Right atrium auricular region (tissue), 2 donors: ENCODE measurements at places on chromosomes 2 and 18. TPM values are rescaled to one million over a fixed set of nuclear protein-coding genes. Genes with fewer than 3 reads are reported as not detected.
A peak's percentile ranks its signal among the peaks of the same experiment; 100 is the strongest.

The WNT10A gene
- total RNA-seq: 0.90 TPM

- peak; percentile 52 for DNase-seq
- H3K36me3 ChIP-seq: no peaks in the 10 kb centered on the region
- H3K27ac ChIP-seq: no peak overlapping the region
- no peaks in the 10 kb centered on the region for H3K4me1 ChIP-seq
- no peak overlapping the region for H3K4me3 ChIP-seq
These were observed 152.6 kb downstream of the LDLRAD4 start for GRCh38 chr18:13370995-13371625.

DNA sequence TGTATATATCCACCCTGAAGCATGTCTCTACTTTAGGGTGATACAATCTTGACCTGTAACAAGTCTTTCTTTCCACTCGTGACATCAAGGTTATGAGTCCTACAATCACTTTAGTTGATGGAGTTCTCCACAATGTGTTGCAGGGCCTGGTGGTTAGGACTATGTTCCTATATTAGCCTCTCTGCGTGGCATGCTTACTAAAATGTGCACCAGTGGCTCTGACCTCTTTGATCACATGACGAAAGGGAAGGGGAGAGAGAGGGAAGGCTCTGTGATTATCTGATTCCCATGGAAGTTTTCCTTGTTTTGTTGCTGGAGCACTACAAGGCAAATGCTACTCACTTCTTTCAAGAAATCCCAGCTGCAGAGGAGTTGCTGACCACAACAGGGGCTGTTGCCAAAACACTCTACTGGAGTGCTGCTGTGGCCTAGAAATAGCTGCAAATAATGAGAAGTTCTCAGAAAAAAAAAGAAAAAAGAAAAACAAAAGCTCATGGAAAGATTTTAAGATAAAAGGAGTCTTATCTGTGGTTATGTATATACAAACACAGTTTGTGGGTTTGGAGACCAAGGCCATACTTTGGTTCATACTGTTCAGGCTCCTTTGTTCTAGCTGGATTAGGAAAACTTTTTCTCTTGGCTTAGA, 272.8 kb upstream of the MMADHC start:
- H3K4me1 ChIP-seq: no peaks in the 10 kb centered on the region
- no peaks in the 10 kb centered on the region for H3K27me3 ChIP-seq
- no peak overlapping the region for H3K27ac ChIP-seq

DNA sequence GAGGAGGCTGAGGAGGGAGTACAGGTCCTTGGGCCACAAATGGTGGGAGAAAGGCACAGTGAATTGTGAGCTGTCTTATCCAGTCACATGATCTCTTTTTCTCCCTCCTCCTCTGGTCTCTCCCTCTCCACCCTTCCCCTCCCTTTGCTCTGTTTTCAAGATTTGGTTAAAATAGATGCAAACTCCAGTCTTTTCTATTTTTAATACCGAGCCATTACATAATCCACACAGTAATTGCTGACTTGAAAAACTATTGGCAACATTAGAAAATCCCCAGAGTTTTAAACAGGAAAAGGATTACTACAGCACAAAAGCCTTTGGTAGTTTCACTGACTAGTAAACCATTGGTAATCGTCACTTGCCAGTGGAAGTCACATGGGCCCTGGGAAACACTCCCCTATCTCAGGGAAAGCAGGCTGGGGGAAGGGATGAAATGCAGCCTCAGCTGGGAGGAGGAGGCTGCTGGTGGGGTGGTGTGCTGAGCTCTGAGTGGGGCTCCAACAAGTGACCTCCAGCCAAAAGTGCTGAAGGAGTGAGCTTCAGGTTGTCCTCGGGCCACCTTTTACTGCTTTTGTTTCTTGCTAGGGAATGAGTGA, 57.4 kb upstream of the PCBP1 start:
- peak; percentile 79 for DNase-seq
- H3K27me3 ChIP-seq: no peaks in the 10 kb centered on the region
- peaks cover 5% of the 10 kb centered on the region for H3K36me3 ChIP-seq
- H3K27ac ChIP-seq: peak overlapping the region; percentile 77
- peaks cover 26% of the 10 kb centered on the region for H3K4me1 ChIP-seq
- no peak overlapping the region for H3K4me3 ChIP-seq

GRCh38 chr18:63407734-63408133, 14.5 kb downstream of the VPS4B start:
- H3K4me1 ChIP-seq: no peaks in the 10 kb centered on the region
- no peaks in the 10 kb centered on the region for H3K27me3 ChIP-seq
- H3K36me3 ChIP-seq: peaks cover 50% of the 10 kb centered on the region
- no peak for DNase-seq
- no peak overlapping the region for H3K27ac ChIP-seq
- H3K4me3 ChIP-seq: no peak overlapping the region

The KCTD1 gene
- 35.1 TPM for total RNA-seq

DNA sequence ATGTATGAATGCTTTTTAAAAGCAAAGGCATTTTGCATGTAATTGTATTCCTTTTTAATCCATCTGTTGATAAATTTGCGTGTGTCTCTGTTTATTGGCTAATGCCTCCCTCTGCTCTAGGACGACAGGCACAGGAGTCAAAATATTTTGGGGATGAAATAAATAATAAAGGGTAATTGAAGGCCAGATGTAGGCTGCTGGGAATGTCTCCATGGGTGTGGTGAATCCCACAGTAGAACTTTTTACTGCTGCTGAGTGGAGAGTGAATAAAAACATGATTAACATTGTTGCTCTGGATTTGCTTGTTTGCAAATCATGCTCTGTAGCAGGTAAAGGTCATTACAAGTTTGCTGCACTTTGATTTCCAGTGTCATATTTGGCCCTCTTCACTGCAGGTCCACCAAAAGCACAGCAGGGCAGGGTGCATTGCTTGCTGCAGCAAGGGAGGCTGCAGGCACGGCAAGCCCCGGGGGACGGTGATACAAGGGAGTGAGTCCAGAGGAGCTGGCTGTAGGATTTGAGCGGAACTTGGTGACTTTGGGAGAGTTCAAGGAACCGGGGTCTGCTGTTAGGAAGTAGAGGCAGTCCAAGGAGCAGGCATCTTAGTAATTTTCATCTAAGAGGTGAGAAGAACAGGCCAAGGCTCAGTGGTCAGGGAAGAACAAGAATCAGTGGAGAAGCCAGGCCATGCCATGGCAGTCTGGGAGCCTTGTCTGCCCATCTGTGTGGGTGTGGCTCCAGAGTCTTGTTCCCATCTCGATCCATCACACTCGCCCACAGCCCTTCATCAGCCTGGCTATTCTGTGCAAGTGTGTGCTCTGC, 201.5 kb upstream of the RAB6C start:
- H3K4me3 ChIP-seq: no peak overlapping the region
- no peak for DNase-seq
- H3K27me3 ChIP-seq: no peaks in the 10 kb centered on the region

DNA sequence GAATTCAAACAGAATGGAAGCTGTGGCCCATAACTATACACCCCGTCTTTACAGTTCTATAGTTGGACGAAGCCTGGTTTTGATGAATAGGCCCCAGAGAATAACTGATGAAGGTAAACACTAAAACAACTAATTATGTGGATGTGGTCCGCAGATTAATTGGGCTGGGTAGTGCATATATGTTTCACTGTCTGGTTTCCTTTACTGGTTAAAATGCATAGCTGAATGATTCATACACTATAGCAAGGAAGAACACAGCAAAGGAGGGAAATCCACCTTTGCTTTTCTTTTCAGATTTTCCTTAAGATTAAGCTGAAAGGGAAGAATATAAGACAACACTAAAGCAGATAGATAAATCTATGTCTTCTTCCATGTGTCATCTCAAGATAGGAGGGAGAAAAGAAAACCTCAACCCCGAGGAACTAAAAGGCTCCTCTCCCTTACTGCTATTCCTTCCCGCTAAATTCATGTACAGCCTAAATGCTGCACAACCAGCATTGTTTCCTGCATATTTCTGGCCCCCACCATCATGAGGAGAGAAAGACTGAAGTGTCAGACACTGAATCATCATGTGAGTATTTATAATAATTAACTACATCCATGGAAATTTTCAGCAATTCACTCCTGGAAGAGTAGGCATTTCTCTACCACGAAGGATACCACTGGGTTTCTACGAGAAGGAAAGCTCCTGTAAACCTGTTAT, 297.1 kb upstream of the CCDC68 start:
- no peaks in the 10 kb centered on the region for H3K27me3 ChIP-seq
- H3K4me3 ChIP-seq: no peak overlapping the region
- peaks cover 11% of the 10 kb centered on the region for H3K4me1 ChIP-seq
- peaks cover 56% of the 10 kb centered on the region for H3K36me3 ChIP-seq
- no peak overlapping the region for H3K27ac ChIP-seq

DNA sequence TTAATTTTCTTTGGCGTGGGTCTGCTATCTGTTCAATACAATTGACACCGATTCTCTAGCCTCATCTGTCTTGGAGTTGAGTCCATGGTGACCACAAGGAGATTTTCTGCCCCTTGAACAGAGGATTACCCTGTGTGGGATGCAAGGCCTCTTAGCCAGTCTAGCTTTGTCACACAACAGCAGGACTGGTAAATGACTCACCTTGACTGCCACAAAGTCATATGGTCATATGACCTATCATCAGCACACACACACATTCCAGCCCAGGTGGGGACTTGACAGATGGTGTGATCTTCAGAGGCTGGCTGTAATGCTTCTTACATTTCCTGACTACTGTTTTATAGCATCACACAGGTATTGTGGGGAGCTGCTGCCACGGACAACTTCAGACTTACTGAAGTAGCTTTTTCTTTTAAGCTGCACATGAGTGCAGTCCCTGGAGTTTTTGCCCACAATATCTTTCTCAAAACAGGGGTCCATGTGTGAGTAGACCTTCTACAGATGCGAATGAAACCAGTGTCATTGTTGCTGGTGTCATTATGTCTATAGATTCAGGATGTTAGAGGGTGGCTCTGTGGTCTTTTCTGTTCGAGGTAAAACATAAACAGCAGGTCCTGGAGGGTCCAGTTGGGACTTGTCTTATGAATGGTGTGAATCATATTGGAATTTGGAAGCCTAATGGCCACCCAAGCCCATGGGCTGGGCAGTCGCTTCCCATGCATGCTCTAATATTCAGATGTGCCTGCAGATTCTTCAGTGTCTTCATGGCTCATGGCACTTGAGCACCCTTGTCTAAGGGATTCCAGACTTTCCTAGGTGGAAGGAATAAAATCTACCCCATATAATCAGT, 18.6 kb upstream of the ACOXL start:
- no peaks in the 10 kb centered on the region for H3K36me3 ChIP-seq
- no peaks in the 10 kb centered on the region for H3K27me3 ChIP-seq
- H3K4me1 ChIP-seq: no peaks in the 10 kb centered on the region

DNA sequence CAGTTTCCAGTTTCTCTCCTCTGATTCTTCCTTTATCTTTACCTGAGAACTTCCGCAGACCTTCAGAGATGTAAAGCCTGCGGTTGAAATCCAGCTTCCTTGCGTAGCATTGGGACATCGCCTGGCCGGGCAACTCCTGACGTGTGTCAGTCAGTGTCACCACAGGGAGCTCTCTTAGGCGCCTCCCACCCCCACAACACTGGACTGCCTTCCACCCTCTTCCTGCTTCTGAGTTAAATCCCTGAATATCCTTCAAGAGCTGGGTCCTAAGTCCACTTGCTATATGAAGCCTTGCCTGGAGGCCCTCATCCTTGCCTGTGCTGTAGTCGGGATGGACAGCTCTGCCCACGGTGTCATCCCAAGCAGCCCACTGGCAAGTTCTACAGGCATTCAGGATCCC, 179.4 kb downstream of the SEPTIN10 start:
- H3K27ac ChIP-seq: no peak overlapping the region
- H3K4me3 ChIP-seq: no peak overlapping the region
- H3K27me3 ChIP-seq: no peaks in the 10 kb centered on the region
- H3K4me1 ChIP-seq: peaks cover 32% of the 10 kb centered on the region
- H3K36me3 ChIP-seq: no peaks in the 10 kb centered on the region

DNA sequence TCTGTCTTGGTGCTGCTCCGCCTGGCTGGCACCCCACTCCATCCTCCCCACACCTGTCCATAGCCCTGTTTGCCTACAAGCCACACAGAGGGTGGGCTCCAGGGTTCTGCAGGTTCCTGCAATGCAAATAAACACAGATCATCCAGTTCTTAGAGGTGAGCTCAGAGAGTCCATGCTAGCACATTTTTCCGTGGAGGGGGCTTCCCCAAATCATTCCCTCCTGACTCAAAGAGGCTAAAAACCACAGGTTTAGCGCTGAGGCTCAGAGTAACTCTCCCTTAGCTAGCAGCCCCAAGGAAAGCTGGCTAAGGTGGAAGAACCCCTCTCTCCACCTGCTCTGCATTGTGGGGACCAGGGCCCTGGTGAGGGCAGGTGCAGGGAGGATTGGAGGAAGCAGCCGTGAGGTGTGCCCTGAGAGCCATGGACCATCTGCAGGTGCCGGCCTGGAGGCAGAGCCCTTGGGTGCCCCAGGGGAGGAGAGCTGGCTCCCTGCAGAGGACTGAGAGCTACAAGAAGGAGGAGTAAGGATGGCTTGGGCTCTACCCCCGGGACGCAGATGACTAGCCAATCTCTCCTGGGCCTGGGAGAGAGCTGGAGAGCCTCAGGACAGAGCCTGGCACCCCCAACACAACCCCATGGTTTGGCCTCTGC, 23.8 kb upstream of the TEX44 start:
- H3K4me3 ChIP-seq: no peak overlapping the region
- no peak overlapping the region for H3K27ac ChIP-seq
- H3K27me3 ChIP-seq: no peaks in the 10 kb centered on the region
- no peaks in the 10 kb centered on the region for H3K4me1 ChIP-seq
- no peak for DNase-seq

- no peaks in the 10 kb centered on the region for H3K4me1 ChIP-seq
- H3K27me3 ChIP-seq: no peaks in the 10 kb centered on the region
- no peak overlapping the region for H3K27ac ChIP-seq
- no peaks in the 10 kb centered on the region for H3K36me3 ChIP-seq
- no peak overlapping the region for H3K4me3 ChIP-seq
These were observed 18.4 kb downstream of the TMEM200C start for GRCh38 chr18:5876891-5877290.

GRCh38 chr2:105573910-105574655, 170.6 kb upstream of the NCK2 start:
- H3K27me3 ChIP-seq: no peaks in the 10 kb centered on the region
- no peak overlapping the region for H3K4me3 ChIP-seq
- H3K27ac ChIP-seq: no peak overlapping the region
- no peaks in the 10 kb centered on the region for H3K36me3 ChIP-seq
- H3K4me1 ChIP-seq: peaks cover 8% of the 10 kb centered on the region

DNA sequence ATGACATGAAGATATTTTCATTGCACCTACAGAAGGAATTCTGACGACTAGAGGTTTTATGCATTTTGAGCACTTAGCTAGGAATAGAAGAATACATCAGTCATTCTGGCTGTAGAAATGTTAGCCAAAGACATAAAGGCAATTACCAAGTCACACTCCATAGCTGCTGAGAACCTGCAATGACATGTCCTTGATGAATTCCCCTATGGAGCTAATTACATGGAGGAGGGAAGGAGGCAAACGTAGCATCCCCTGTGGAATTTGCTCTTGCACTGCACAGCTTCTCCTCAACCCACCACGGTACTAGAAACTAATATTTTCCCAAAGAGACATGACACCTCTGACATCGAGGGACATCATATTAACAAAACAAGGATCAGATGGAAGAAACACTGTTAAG, 174.0 kb upstream of the SESTD1 start:
- H3K4me3 ChIP-seq: no peak overlapping the region
- no peaks in the 10 kb centered on the region for H3K36me3 ChIP-seq

GRCh38 chr2:200050921-200051610, 95.7 kb downstream of the MAIP1 start:
- H3K4me3 ChIP-seq: no peak overlapping the region
- peaks cover 6% of the 10 kb centered on the region for H3K4me1 ChIP-seq
- DNase-seq: no peak
- H3K27ac ChIP-seq: no peak overlapping the region
- H3K36me3 ChIP-seq: no peaks in the 10 kb centered on the region
- no peaks in the 10 kb centered on the region for H3K27me3 ChIP-seq

The MYO5B gene
- total RNA-seq: 7.7 TPM
